Stimulated activated CD4-positive, alpha-beta T cell treated with anti-CD3 and anti-CD28 coated beads, Interleukin-1b, Interleukin-23, amount 100 ng/mL, for 1 hour (primary cell): ENCODE measurements at places on chromosomes 4 and X.

GRCh38 chr4:75089206-75089605 lies 156.3 kb downstream of the PARM1 start:
- DNase-seq = no peak

- DNase-seq = no peak
Measured at GRCh38 chrX:134240209-134240608, 3.2 kb downstream of the CCDC160 start.

DNA sequence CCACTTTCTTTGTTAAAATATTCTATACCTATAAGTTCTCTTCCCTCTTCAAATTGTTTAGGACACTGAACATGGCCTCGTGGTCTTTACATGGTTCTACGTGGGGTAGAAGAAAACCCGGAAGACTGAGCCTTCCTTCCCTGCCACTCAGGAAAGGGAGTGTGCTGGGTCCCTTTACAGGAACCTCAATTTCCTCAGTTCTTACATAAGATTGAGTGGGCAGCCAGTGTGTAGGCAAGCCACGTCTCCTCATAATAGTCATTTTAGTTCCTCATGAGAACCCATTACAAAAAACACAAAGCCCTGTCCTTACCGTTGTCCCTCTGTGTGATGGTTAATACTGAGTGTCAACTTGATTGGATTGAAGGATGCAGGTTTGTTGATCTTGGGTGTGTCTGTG lies 28.7 kb upstream of the SMIM10L2A start:
- DNase-seq = no peak

DNA sequence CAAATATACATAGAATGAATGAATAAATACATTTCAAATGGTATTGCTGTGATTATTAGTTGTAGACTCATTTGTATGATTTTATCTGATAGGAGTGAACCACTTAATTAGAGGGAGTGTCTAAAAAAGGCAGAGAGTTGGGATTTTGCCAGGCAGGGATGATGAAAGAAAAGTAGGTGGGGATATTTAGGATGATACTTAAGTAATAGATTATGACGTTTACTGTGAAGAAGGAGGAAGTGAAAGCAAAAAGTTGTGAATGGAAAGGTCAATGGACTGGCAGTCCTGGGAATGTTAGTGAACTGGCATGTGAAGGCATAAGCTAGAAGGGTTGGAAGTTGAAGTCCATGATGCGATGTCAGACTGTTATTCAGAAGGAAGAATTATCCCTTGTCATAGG lies 917.1 kb downstream of the RAPGEF2 start:
- DNase-seq = no peak

DNA sequence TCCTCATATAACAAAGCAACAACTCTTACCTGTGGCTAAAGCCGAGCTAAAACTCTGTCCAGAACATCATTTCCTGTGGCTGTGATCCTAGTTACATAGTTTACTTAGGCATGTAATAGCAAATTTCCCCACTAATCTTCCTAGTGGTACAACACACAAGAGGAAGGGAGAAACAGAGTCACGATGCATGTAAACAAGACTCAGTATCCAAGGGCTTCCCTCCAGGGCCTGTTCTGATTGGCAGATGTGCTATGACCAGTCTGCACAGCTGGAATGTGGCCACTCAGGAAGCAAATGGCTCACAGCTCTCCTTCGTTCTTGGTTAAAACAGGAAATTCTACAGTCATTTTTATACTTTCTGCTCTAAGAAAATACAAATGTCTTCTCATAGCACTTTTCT lies 49.2 kb upstream of the PRSS48 start:
- no peak for DNase-seq

DNA sequence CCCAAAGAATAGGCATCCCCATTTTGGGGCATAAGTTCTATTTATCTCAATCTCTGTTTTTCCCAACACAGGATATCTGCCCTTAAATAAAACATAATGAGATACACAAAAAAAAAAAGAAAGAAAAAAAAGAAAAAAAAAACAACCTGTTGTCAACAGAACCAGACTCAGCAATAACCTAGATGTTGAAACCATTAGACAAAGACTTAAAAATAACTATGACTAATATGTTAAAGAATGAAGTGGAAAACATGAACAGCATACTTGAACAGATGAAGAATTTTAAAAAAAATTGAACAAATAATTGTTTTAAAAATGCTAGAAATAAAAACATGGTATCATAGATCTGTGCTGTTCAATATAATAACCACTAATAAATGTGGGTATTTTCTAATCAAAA lies 93.4 kb upstream of the RXFP1 start:
- no peak for DNase-seq

GRCh38 chr4:8761167-8761823 lies 110.3 kb downstream of the HMX1 start:
- no peak for DNase-seq

DNA sequence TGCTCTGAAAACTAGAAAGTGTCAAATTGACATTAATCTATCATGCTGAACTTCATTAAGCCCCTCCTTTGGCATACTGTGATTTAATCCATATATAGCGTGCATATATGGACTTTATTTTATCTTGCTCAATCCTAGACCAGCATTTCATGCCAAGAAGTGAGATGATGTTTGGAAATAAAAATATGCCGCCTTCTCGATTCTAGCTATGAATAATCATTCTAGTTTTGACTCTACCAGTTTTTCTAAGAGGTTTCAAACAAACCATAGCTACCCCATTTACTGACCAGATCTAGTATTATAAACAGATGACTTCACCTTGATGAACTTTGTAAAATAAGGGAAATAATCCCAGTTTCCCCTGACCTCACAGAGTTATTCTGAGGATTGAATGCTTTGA lies 95.0 kb downstream of the ARX start:
- DNase-seq = no peak
